NCI-H82 (cell line): ENCODE measurements at places on chromosomes 5 and 9.

DNA sequence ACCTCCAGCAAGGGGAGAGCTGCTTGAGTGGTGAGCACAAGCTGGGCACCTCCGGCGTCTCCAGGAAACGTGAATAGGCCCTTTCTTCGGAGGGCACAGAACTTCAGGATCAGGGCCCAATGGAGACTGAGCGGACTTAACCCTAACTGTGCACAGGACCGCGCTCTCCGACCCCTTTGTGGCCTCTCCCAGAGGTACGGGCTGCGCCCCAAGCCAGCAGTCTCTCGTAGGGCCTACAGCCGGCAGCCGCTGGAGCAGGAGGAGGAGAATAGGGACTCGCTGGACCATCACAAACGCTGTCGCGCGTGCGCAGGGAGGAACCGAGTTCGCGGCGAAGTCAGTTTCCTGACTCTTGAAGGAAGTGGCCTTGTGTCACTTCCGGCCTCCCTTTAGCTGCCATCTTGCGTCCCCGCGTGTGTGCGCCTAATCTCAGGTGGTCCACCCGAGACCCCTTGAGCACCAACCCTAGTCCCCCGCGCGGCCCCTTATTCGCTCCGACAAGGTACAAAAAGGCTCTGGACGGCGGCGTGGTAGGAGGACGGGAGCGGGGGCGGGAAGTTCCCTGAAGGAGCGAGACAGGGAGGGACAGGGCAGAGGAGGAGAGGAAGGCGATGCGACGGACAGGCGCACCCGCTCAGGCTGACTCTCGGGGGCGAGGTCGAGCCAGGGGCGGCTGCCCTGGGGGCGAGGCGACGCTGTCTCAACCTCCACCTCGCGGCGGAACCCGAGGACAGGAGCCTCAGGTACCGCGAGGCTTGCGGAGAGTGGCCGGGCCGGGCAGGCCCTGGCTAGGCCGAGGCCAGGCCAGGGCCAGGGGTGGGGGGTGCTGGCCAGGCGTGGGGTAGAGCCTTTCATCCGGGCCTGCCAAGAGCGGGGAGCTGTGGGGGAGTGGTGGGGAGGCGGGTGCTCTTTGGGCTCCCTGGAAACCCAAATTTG, at the start of gene BTF3:
BTF3 (plus strand) TSS at position 386 of the 936 bp plus-strand sequence; CDS start at position 612, 226 bp downstream.
- DNase-seq = peak; percentile 96

- no peak for DNase-seq
These were observed 256.7 kb upstream of the NREP start for GRCh38 chr5:112013660-112014059.

DNA sequence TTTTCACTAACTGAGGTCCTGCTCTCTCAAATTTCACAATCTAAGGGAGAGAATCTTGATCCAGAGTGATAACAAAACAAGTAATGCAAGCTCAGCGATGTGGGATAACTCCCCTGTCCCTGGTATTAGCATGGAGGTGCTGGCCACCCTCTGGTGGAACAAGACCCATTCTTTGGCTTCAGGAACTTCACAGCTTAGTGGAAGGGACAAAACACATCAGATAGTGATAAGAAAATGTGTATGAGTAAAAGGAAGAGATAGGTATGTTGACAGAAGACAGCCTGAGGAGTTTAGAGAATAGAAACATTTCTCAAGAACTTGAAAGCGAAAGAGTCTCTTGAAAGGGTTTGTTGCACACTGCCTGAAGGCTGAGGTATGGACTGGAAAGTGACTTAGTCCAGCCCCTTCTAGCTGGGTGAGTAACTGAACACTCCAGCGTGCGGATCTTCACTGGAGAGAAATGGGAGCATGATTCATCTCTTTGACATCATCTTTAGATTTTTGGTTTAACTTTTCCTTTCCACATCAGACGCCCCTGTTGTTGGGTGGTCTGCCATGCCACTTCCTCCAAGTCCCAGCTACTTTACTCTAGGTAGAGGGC, 25.4 kb upstream of the ZSWIM6 start:
- DNase-seq = no peak

DNA sequence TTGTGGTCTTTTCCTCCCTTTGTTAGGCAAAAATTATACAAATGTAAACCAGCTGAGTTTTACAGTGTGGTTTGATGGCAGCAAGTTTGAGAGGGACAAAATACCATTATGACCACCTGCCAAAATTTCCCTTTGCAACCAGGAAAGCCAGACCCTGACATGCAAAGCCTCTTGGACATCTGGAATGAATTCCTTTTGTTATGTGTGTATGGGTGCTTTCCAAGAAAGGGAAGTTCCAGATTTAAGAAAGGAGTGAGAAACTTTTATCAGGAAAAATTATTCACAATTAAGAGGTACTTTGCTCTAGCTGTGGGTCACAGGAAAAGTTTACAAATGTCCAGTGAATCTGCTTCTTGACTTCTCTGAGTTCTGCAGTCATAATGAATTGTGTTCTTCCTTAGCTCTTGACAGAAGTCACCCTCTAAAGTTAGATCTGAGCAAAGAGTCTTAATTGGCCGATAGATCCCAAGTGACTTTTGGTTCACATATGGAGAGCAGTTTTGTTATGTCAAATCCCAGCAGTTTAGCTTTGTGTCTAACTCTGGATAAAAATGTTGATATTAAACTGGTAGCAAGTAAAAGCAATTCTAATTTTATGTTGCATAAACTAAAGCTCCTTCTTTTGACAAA, 295.9 kb upstream of the ZNF608 start:
- no peak for DNase-seq

GRCh38 chr5:172858511-172858989, 24.5 kb downstream of the ERGIC1 start:
- no peak for DNase-seq
